ENCODE measurements at places on chromosomes 1 and 21.

DNA sequence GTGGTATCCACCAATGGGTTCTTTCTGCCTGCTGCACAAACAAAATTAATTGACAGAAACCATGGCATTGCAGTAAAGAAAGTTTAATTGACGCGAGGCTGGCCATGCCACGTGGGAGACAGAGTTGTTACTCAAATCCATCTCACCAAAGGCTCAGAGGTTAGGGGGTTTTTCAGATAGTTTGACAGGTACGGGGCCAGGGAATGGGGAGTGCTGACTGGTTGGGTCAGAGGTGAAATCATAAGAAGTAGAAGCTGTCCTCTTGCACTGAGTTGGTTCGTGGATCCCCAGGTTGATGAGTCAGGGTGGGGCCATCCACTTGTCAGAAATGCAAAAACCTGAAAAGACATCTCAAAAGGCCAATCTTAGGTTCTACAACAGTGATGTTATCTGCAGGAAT lies 941 bp upstream of the TBCE start:
- no peak for DNase-seq

- no peak for DNase-seq
Measured at GRCh38 chr21:40146216-40146837, 279.1 kb downstream of the PCP4 start.

- DNase-seq: no peak
Measured at GRCh38 chr1:19220991-19221390, 10.9 kb upstream of the UBR4 start.

- DNase-seq: no peak
Measured at GRCh38 chr1:89460325-89460724, 64.3 kb upstream of the LRRC8B start.

DNA sequence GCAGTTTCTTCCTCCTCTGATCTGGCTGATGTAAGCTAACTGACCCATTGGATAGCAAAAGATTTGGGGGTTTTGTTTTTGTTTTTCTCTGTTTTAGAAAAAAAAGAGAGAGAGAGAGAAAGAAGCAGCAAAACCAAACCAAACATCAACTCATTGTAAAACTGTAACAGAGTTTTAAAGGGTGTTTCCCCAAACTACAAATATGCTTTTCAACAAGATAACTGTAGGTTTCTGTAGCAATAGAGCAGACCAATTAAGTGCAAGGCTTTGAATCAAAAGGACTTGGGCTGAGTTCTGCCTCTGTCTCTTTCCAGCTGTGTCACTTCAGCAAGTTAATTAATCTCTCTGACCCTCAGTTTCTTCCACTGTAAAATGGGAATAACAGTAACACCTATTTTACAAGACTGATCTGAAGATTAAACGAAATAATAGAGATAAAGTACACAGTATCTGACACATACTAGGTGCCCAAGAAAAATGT lies 44.5 kb downstream of the RRAGC start:
- DNase-seq: no peak

GRCh38 chr1:167135281-167135840 lies 41.5 kb downstream of the STYXL2 start:
- DNase-seq: no peak

Data from hypothalamus (tissue), 51 donors.